ENCODE measurements at places on chromosomes 6 and 20. TPM values are rescaled to one million over a fixed set of nuclear protein-coding genes. Genes with fewer than 3 reads are reported as not detected.

GRCh38 chr6:79544299-79544927 is 7.2 kb upstream of the LCA5 start:
- no peak for DNase-seq

The IPCEF1 gene
- 0.03 TPM for polyA plus RNA-seq

GRCh38 chr20:64069614-64070243 is 6.7 kb downstream of the TCEA2 start:
- no peak for DNase-seq

DNA sequence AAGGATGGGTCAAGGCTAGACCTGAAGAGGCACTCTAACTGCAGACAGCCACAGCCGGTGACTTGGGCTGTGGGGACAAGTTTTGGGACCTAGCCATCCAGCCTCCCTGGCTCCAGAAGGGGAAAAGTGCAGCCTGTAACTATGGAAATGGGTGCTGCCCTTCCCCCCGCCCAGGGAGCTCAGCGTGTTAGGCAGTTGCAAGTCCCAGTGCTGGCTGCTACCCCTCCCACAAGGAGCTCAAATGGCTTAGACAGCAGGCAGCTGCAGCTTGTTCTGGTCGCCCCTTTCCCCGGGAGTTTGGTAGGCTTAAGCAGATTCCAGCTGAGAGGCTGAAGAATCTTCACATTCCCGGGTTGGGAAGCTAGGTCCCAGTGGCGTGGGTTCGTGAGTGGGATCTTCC is 162.6 kb downstream of the FAM83B start:
- DNase-seq: no peak

GRCh38 chr6:143097224-143097795 is 36.6 kb downstream of the AIG1 start:
- no peak for DNase-seq

DNA sequence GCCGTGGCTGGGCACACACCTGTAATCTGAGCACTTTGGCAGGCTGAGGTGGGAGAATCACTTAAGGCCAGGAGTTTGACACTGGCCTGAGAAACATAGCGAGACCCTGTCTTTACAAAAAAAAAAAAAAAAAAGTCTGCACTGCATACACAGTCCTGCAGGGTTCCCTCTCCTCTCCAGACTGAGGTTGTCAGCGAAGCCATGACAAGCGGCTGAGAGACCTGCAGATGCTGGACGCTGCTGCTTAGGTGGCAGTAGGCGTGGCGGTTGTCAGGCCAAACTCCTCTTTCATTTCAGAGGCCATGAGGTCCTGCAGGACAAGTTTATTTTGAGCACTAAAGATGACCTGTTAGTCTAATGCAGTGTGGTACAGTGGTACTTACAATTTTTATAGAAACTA is 86.5 kb downstream of the FAM120B start:
- no peak for DNase-seq

The CLIC5 gene
- polyA plus RNA-seq: 0.09 TPM

DNA sequence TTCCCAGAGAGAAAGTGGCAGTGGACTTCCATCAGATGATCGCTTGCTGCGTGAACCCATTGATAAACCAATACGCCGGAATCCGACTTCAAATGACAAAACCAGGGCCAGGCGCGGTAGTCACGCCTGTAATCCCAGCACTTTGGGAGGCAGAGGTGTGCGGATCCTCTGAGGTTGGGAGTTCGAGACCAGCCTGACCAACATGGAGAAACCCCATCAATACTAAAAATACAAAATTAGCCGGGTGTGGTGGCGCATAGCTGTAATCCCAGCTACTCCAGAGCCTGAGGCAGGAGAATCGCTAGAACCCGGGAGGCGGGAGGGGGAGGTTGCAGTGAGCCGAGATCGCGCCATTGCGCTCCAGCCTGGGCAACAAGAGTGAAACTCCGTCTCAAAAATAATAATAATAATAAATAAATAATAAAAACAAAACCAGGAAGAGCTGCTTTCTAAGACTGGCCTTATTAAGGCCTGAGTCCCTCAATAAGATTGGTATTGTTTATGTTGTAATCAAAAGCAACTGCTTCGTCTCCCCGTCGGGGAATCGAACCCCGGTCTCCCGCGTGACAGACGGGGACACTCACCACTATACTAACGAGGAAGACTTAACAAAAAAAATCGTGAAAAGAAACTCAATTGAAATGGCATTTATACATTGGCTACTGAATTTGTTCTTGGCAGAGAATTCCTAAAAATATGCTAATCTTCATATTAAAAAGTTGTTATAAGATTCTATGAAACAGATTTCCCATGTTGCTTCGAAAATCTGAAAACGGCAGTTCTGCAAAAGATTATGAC is 110.2 kb upstream of the ZNF184 start:
- DNase-seq: no peak

The C4B gene
- polyA plus RNA-seq: 1.8 TPM

The BEND3 gene
- 1.7 TPM for polyA plus RNA-seq

GRCh38 chr6:82410151-82410648 is 46.6 kb downstream of the TPBG start:
- no peak for DNase-seq

DNA sequence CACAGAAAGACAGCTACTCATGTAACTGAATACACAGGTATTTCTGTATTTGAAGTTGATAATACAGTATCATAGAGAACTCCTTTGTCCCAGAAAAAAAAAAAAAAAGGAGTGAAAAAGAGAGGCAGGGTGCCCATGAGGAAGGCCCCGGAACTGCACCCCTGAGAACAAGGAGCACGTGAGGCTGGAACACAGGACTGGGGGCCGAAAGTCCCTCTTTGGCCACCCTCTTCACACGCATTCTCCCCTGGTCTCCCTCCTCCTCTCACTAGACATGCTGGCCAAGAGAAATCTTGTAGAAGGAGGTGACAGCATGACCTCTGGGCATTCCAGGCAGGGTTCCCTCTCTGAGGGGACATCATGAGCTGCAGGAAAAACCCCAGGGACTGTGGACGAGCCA is 62.7 kb upstream of the TRAF3IP2 start:
- no peak for DNase-seq

- no peak for DNase-seq
Measured at GRCh38 chr6:39493174-39493573, 170.7 kb upstream of the KCNK16 start.

DNA sequence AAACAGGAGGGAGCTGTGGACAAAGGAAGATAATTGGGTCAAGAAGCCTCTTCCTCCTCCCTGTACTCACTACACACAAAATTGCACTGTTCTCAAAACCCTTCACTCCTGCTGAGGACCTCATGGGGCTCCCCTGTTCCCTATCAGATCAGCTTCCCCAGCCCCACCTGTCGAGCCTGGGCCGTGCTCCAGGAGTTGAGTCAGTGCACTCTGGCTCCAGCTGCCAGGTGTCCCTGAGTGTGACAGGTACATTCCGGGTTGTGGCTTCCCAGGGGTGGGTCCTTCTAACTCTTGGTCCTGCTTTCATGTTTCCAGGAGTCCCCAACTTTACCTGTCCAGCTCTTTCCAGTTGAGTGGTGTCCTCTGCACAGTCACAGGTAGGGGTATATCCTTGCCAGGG is 8.4 kb downstream of the RAB5IF start:
- DNase-seq: no peak

The SYNJ2 gene
- 10.1 TPM for polyA plus RNA-seq

The PRICKLE4 gene
- polyA plus RNA-seq: 0.32 TPM

The ESR1 gene
- 0.77 TPM for polyA plus RNA-seq

The MLIP gene
- 0.87 TPM for polyA plus RNA-seq

DNA sequence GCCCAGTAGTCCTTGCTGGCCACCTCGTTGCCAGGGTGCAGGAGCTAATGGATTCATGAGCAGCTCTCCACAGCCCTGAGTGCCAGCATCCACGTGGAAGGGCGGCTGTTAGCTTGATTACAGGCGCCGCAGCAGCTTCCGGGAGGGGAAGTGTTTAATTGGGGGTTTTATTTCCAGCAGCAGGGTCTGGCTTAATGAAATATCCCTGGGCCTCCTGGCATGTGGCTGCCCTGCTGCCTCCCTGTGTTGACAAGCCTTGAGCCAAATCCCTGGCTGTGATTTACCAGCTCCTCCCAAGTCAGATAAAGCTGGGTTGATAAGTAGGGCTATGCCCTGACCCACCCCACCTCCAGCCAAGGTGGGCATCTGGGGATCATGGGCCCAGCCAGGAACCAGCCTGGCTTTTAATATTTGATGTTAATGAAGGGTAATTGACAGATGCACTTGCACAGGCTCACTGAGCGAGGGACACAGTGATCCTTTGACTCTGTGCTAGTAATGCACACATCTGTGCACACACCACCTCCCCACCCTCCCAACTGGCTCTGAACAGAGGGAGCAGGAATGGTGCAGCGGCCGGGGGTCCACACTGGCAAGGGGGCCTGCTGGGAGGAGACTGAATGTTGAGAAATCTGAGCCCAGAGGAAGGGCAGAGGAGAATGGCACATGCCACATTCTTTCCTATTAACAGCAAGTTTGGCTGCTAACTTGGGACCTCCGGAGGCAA is 13.6 kb downstream of the GLP1R start:
- DNase-seq: no peak

GRCh38 chr6:155916846-155917624 is 461.4 kb upstream of the NOX3 start:
- no peak for DNase-seq

DNA sequence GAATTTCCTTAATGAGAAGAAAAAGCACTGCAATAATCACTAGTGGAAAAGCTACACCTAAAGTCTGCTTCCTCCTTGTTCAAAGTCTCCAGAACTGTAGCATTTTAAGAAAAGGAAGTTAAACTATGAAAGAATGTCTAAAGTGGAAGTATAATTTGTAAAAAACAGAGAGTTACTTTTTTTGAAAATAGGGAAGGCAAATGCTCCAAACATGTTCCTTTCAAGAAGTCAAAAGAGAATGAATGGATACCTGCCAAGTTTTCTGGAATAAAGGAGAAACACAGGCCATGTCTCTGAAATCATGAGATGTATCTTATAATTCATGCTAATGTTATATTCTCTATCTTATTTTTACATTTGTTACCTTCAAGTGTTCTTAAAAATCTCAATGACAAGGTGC is 60.7 kb upstream of the ADGRG6 start:
- DNase-seq: no peak

The CALHM5 gene
- polyA plus RNA-seq: 0.94 TPM

GRCh38 chr6:77173472-77174074 is 289.7 kb downstream of the HTR1B start:
- DNase-seq: no peak

The TAGAP gene
- 0.08 TPM for polyA plus RNA-seq

The C20orf141 gene
- not detected for polyA plus RNA-seq

DNA sequence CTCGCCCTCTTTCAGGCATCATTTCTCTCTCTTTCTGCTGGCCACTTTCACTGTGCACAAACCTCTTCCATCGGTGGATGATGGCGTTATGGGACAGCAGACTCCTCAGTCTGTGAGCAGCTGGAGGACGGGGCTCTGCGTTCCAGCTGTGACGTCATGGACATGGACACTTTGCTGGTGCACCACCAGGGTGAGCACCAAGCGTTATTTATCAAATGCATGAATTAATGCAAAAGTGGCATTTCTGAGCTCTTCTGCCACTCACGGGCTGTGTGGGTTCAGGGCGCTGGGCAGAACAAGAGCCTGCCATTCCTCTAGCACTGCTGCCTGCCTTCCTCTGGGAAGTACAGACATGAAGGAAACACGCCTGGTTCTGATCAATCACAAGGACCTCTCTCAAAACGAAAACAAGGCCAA is 82.9 kb upstream of the MPC1 start:
- DNase-seq: no peak

DNA sequence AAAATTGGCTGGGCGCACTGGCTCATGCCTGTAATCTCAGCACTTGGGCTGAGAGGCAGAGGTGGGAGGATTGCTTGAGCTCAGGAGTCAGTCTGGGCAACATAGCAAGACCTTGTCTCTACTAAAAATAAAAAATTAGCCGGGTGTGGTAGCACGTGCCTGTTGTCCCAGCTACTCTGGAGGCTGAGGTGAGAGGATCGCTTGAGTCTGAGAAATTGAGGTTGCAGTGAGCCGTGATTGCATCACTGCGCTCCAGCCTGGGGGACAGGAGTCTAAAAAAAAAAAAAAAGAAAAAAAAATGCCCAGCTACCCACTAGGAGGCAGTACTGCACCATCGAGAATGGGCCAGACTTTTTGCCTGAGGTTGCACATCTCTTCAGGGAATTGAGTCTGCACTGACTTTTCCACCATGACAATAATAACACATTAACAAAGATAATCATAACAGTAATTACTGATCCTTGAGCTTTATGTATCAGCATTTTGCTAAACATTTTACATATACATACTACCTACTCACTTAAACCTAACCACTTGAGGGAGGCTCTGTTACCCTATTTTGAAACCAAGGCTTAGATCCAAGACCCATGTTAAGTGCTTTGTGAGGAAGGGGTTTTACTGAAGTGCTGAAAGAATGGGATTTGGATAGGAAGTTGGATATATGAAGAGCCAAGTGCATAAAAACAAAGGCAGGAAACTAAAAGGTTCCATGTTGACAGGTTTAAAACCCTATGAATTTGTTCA is 21.0 kb downstream of the SRSF3 start:
- DNase-seq: no peak

- no peak for DNase-seq
Measured at GRCh38 chr20:54105653-54106052, 35.3 kb upstream of the BCAS1 start.

DNA sequence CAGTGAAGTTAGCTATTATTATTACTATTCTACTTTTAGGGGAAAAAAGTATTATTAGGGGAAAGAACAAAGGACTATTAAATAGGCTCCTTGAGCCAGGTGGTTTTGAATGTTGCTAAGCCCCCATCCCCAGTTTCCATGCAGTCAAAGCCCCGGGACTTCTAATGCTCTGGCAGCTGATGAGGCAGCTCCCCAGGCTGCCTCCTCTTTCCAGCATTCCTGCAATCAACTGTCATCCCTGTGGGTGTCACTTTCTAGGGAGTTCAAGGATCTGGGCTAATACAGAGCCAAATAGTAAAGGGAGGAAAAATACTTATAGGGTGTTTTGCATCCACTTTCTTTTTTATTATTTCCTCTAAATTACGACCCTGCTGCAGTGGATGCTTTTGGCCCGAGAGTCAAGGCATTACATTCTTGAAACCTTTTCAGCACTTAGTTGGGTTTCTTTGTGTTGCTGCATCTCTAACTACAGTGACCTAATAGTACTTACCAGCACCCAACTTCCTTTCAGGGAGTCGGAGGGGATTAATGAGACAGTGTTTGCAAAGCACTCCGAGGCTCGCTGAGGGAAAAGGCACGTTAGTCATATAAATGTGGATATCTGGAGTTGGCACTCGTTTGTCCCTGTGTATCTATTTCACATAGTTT is 303.9 kb upstream of the MAP3K7 start:
- no peak for DNase-seq
